ENCODE measurements at places on chromosomes 5 and 9.

GRCh38 chr5:147187099-147187540 is 47.7 kb upstream of the STK32A start:
- no peak for DNase-seq

DNA sequence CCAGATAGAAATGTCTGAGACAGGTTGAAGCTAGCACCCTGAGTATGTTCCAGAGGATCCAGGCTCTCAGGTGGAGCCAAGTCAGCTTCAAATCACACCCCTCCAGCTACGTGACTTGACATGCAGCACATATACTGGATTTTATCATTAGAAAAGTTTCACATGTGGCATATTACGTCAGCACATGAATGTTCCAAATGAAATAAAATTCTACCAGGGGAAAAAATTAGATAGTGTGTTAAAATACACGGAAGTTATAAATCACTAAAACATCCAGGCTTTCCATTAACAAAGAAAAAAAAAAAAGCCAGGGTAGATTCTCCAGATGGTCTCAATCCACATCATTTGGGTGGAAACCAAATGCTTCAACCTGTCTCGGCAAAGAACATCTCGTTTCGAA is 251.6 kb downstream of the MPDZ start:
- DNase-seq: no peak

DNA sequence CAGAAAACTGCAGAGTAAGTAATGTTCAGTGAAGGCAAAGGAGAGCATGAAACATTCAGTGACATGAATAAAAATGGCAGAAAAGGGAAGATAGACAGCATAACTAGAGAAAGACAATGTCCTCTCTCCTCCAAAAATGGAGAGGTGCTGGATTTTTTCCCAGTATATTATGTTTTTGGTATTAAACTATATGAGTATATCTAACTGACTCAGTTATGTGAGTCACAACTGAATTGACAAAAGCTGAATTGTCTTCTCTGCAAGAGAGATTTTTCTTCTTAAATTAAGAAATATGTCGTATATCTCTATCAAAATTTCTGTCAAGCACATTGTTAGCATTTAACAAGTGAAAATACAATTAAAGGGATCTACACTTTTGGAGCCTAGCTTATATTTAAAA is 375.1 kb downstream of the CHSY3 start:
- DNase-seq: no peak

- DNase-seq: no peak
These were observed 63.5 kb upstream of the TBC1D2 start for GRCh38 chr9:98318834-98319478.

DNA sequence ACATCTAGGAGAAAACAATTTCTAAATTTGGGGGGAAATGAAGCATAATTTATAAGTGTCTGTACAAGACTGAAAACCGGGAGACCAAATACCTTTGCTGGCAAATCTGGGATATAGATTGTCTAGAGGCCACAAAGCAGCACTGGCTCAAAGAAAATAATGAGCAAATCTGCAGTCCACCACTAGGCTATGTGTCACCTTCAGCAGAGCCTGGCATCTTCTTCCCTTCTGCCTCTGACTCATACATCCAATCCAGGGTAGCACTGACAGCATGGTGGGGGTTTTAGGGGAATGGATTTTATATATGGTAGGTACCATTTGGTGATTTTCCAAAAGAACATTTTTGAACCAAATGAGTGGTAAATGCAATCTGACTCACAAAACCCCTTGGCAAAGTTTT is 12.8 kb downstream of the FAM81B start:
- DNase-seq: no peak

All from stimulated activated CD4-positive, alpha-beta T cell treated with anti-CD3 and anti-CD28 coated beads, Interleukin-1b, Interleukin-23, amount 100 ng/mL, for 1 hour (primary cell).